ENCODE measurements at places on chromosomes 2 and 18.

GRCh38 chr2:197270601-197271000, 40.0 kb downstream of the ANKRD44 start:
- no peak for DNase-seq

- DNase-seq, result peak; percentile 92
Measured at GRCh38 chr2:217510771-217511291, 492.0 kb downstream of the TNS1 start.

GRCh38 chr18:48948112-48949049, 2.4 kb downstream of the SMAD7 start:
- DNase-seq, result peak; percentile 14

GRCh38 chr18:33839452-33840211, 261.6 kb downstream of the ASXL3 start:
- peak; percentile 98 for DNase-seq

GRCh38 chr2:99679518-99679917, 189.7 kb upstream of the REV1 start:
- DNase-seq, result no peak

All from NCI-H510A treated with DMSO at 0.1 percent for 48 hours (cell line).